Kidney (tissue), 22 donors: ENCODE measurements at places on chromosomes 3 and 15.

- no peak for DNase-seq
Observed at GRCh38 chr3:130748467-130748861, 1.8 kb upstream of the PIK3R4 start.

GRCh38 chr15:51677452-51677851 is 3.9 kb upstream of the SCG3 start:
- DNase-seq, result no peak

DNA sequence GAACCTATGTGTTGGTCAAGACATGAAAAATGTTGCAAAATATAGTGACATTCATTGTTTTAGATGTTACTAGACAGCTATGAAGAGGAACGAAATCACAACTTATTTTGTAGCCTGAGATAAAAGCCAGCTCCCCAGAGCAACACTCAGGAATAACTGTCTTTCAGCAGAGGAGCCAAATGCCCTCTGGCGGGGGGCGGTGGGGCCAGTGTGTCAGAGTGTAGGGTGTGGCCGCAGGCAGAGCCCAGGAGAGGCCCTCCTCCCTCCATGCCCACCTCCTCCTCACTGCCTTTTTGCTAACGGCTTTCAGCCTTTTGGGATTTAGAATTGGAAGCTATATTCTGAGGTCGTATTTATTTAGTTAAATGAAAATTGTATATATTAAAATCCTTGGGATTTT is 16.9 kb downstream of the APOD start:
- no peak for DNase-seq

GRCh38 chr15:57320631-57321220 is 55.6 kb upstream of the CGNL1 start:
- no peak for DNase-seq

DNA sequence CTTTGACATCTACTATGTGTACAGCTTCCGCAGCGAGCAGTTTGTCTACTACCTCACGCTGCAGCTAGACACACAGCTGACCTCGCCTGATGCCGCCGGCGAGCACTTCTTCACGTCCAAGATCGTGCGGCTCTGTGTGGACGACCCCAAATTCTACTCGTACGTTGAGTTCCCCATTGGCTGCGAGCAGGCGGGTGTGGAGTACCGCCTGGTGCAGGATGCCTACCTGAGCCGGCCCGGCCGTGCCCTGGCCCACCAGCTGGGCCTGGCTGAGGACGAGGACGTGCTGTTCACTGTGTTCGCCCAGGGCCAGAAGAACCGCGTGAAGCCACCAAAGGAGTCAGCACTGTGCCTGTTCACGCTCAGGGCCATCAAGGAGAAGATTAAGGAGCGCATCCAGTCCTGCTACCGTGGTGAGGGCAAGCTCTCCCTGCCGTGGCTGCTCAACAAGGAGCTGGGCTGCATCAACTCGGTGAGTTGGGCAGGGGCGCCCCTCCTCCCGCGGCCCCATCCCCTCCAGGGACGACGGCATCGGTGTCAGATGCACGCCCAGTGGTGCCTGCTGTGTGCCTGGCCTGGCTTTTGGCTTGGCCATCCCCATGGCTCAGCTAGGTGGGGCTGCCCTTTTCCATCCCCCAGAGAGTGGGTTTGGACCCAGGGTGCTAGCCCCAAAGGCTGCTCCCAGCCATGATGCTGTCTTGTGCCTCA is 6.6 kb downstream of the PLXNA1 start:
- DNase-seq, result no peak

- no peak for DNase-seq
Observed at GRCh38 chr3:148757238-148758215, 59.8 kb downstream of the AGTR1 start.

- DNase-seq, result no peak
Observed at GRCh38 chr3:129291236-129291886, 12.7 kb downstream of the HMCES start.

- DNase-seq, result no peak
Observed at GRCh38 chr15:98715890-98716443, 67.6 kb downstream of the IGF1R start.

DNA sequence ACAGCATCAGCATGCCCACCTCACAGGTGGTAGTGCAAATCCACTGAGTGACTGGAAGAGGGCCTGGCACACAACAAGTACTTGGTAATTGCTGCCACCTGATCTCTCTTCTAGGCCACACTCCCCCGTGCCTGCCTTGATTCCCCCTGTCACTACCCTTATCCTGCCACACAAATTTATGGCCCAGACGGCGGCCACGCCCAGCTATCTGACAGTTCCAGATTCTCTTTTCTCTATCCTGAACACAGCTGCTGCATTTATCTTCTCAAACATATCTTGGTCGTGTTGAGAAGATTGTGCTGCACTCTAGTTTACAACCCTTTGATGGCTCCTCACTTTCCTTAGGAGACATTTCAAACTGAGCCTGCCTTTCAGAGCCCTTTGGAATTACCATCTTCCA is 585.2 kb downstream of the NTRK3 start:
- no peak for DNase-seq

DNA sequence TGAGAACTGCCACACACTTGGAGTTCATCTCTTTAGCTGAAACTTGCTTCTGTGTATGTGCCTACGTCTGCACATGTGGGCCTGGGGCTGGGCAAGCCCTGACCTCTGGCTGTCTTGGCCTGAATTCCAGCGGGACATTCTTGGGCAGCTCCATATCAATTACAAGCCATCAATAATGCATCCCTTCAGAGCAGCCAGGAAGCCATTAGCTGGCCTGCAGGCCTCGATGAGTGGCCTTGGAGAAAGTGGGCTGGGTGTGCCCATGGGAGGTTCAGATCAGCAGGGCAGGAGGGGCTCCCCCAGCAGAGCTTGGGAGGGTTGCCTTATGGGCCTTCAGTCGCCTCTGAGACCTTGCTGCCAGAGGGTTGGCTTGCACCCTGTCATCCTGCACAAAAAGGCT is 124.1 kb downstream of the ETFA start:
- DNase-seq, result no peak

DNA sequence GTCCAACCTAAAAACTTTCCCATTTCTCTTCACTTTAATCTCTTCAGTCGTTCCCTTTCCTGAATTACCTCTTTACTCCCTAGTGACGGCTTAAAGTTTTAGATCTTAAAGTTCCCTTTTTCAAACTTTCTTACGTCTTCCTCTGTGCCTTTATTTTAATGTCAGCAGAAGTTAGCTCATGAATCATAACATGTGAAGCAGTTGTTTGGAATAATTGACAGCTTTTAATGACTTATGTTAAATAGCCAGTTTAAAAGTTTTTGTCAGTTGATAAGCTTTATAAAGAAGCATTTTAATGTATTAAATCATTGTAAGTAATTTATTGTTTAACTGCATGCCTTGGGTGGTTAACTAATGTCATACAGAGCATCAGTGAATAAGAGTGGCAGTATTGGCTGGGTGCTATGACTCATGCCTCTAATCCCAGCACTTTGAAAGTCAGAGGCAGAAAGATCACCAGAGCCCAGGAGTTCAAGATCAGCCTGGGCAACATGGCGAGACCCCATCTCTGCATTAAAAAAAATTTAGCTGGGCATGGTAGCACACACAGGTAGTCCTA is 33.9 kb downstream of the PIK3CA start:
- no peak for DNase-seq

DNA sequence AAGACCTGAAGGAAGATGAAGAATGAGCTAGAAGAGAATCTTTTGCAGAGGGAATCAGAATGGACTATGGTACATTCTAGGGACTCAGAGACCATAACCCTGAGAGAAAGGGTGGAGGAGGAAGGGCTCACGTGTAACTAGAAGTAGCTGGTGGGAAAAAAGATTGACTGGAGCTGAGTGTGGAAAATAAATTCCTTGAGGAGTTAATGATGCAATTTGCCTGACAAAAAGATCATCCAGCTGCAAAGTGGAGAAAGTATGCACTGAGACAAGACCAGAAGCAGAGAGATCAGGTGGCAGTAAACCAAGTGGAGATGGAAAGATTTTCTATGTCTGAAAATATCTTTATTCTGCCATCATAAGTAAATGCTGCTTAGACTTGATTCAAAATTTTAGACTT is 52.9 kb upstream of the TBL1XR1 start:
- DNase-seq, result no peak

GRCh38 chr3:191331388-191331787 is 1.1 kb upstream of the UTS2B start:
- no peak for DNase-seq

- DNase-seq, result no peak
Observed at GRCh38 chr3:122826278-122826677, 31.4 kb downstream of the SLC49A4 start.

GRCh38 chr3:67765575-67765974 is 111.2 kb upstream of the SUCLG2 start:
- DNase-seq, result no peak

DNA sequence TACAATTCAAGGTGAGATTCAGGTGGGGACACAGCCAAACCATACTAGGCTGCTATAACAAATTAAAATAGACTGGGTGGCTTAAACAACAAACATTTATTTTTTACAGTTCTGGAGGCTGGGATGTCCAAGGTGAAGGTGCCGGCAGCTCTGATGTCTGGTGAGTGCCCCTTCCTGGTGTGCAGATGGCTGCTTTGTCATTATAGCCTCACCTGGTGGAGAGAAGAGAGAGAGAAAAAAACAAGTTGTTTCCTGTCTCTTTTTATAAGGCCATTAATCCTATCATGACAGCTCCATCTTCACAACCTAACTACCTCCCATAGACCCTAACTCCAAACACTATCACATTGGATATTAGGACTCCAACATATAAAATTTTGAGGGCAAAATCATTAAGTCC is 279.7 kb downstream of the ZIC1 start:
- no peak for DNase-seq

GRCh38 chr15:64712353-64712752 is 63.0 kb downstream of the RBPMS2 start:
- no peak for DNase-seq

DNA sequence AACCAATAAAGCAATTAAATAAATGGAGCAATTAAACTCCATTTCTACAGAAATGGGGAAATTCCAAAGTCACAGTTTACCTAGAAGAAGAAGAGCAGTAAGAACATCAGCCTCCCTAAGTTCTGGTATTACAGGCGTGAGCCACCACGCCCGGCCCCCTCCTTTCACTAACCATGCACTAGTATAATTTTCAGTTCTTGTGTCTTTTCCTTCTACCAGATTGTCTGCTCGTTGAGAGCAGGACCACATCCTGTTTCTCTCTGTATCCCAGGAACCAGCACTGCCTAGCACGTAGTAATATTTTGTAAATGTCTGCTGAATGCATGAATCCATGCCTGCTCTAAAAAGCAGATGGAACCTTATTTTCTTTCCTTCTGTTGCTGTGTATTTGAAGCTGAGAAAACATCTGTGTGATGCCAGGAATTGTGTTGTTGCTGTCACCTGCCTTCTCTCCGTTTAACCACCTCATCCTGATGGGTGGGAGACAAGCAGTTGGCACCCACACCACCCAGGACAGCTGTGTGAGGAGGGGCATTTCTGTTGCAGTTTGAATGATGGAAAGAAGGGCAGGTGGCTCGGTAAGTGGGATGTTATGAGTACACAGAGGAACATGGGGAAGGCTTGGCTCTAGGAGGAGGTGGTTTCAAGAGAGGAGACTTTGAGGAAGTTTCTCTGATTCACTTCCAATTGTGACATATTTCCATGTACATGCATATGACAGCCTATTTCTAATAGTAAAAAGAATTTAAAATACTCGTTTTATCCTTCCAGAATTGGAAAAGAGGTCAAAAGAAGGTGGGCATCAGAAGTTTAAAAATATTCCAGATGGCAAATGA is 30.1 kb downstream of the PXYLP1 start:
- DNase-seq, result no peak

DNA sequence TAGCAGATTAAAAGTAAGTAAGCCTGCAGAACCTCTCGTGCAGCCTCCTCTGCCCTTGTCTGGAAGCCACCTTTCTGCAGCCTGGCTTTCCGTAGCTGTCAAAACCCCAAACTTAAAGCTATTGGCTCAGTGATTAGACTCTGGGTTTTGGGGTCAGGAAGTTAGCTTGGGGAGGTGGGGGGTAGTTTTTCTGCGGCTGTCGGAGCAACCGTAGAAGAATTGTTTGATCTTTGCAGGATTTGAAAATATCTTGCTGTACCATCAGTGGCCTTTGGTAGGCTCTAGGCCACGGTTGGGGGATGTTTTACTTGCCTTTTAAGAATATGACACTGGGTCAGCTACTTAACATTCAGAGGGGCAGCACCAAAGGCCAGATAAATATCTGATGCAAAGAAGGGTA is 88.4 kb upstream of the RASGRP1 start:
- DNase-seq, result no peak

GRCh38 chr3:110697961-110698360 is 373.7 kb upstream of the NECTIN3 start:
- DNase-seq, result no peak

- no peak for DNase-seq
Observed at GRCh38 chr3:39295184-39295775, 15.4 kb upstream of the CX3CR1 start.

DNA sequence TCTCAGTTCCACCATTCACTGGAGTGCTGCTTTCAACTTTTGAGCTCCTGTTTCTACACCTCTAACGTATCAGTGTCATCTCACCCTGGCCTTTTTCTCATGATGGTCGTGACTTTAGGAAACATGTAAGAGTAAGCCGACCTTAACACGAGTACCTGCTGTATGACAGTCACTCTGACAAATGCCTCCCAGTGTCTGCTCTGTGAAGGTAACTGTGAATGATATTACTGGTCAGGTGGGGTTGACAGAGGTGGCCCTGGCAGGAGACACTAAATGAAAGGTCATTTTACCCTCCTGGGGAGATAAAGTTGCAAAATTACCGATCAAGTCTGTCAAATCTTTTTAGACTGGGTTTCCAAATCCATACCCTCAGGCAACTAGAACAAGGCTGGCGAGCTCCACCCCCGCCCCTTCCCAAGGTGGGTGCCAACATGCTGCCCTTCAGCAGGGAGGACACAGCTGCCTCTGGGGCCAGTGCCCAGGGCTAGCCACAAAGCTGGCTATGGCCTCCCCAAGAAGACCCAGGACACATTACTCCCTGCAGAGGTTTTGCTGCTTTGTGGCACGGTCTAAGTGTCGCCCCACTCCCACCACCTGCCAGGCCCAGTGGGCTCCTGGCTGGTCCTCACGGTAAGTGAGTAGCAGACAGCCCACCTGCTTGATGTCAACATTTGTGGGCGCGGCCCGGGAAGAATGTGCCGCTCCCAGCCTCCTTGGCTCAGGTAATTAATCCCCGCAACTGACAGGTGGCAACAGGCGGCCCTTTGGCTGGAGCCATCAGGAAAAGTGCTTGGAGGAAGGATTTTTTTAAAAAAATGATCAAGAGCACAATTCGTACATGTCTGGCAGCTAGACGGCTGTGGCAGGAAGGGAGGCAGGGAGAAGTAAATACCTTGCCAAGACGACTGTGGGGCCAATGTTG is 211.8 kb downstream of the TP63 start:
- DNase-seq, result no peak

- no peak for DNase-seq
Observed at GRCh38 chr3:126452213-126452612, 23.5 kb downstream of the ZXDC start.

GRCh38 chr3:4977001-4977852 is 2.0 kb upstream of the BHLHE40 start:
- DNase-seq, result peak; percentile 89

DNA sequence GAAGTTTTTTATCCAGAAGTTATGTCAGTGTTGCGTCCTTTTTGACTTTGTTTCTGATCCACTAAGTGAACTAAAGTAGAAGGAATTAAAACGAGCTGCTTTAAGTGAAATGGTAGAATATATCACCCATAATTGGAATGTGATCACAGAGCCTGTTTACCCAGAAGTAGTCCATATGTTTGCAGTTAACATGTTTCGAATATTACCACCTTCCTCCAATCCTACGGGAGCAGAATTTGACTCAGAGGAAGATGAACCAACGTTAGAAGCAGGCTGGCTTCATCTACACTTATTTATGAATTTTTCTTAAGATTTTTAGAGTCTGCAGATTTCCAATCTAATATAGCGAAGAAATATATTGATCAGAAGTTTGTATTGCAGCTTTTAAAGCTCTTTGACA is 57.6 kb downstream of the DNAH1 start:
- no peak for DNase-seq

- no peak for DNase-seq
Observed at GRCh38 chr3:57080171-57080570, 19.7 kb downstream of the SPATA12 start.
